ENCODE measurements at places on chromosomes 12 and 14. TPM values are rescaled to one million over a fixed set of nuclear protein-coding genes. Genes with fewer than 3 reads are reported as not detected.

- DNase-seq: no peak
Observed at GRCh38 chr14:96285667-96286066, 29.7 kb downstream of the BDKRB1 start.

DNA sequence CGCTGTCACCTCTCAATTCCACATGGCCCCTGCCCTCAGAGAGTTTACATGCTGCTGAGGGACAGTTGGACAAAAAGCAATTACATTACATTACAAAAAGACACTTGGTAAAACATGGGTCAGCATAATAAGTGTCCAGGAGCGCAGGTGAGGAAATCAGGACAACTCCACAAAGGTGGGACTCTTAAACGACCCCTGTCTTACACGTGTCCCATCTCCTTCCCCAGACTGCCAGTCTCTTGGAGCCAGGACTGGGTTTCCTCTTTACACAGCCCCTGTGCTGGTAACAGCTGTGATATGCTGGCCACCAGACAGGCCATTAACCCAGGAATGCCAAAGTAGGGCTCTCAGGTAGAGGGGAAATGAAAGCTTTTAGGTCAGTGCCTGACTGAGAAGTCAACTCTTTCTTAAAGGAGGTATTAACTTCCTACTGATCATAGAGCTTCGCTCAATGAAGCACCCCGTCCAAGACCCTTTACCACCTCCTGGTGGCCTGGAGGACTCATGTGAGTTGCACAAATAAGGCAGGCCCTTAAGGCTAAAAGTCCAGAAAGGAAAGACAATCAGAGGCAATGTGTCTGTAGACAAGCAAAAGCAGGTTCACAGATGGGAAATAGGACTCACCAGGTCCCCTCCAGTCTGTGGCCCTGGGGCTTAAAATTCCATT, 55.5 kb downstream of the ANO2 start:
- DNase-seq: no peak

GRCh38 chr12:101759396-101760047, 20.3 kb upstream of the SYCP3 start:
- no peak for DNase-seq

DNA sequence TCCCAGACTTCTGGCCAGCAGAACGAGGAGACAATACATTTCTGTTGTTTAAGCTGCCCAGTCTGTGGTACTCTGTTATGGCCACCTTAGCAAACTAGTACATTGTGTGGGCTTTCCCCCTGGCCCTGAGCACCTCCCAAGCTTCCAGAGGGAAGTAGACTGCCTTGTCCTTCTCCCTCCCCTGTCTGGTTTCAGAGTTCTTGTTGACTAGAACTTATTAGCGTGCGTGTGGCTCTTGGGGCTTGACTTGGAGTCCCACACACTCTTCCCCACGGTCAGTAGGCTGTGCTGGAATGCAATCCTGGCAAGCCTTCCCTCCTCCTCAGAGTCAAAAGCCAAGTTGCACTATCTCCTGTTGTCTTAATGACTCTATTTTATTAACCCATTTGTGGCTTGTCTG, 27.7 kb downstream of the FBLN5 start:
- DNase-seq: no peak

DNA sequence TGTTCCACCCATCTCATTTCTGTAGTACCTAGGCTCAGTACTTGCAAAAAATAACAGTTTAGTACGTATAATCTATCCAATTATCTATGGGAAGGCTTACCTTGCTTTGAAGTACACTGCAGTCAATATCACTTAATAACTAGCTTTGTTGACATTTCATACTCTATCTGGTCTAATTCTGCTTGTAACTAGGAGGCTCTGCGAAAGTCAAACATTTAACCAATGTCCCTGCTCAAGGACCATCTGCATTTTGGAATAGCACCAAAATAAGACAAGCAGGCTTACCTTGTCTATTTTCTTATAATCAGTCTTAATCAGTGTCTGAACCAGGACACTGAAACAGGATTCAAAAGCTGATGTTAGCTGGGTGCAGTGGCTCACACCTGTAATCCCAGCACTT, 39.9 kb downstream of the SLC25A47 start:
- DNase-seq: no peak

- no peak for DNase-seq
Observed at GRCh38 chr12:110373425-110373824, 30.1 kb downstream of the ANAPC7 start.

DNA sequence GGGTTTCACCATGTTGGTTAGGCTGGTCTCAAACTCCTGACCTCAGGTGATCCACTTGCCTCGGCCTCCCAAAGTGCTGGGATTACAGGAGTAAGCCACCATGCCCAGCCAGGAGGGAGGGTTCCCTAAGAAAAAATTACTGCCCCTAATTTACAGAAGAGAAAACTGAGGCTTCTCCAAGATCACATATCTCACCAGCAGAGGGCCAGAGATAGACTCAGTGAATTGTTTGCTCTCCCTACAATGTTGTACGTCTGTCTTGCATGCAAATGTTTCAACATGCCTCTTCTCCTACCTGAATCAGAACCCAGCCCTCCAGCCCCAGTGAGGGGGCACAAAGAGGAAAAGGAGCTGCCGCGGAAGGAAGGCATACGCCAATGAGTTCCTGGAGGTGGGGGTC, 48.3 kb upstream of the TMEM263 start:
- DNase-seq: no peak

- no peak for DNase-seq
Observed at GRCh38 chr14:64294672-64295413, 672 bp upstream of the ESR2 start.

DNA sequence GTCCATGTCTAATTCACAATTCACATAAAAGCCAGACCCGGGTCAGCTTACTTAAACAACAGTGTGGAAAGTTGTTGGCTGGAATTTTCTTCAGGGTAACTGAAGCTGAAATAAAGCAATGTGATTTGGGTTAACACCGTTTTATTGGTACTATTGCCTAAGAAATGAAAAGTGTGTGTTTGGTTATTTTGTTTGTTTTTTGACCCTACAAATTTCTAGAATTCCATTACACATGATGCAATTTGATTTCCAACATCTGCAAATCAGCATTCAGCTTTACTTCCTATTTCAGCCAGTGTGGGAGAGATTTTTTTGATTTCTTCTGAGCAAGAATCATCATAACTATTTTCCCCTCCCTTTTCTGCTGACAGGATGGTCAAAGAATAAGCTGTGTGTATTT, 45.7 kb upstream of the CLMN start:
- no peak for DNase-seq

DNA sequence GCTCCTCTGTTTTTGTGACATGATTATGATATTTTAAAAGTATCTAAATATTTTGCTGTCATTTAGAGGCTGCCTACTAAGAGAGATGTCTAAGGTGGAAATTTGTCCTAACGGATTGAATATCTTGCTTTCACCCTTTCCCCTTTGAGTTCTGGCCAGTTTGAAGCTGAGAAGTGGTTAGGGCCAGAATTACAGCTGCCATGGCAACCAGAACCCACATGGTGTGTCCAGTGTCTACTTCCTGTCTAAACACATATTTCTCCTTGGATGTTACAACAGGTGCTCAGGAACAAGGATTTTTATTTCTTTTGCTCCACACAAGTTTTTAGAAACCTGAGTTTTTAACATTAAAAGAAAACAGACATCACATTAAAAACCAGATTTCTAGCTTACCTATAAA, 335.1 kb upstream of the OR4E1 start:
- no peak for DNase-seq

GRCh38 chr14:74861734-74862090, 14.2 kb downstream of the PROX2 start:
- no peak for DNase-seq

GRCh38 chr14:88179716-88180115, 143.4 kb downstream of the KCNK10 start:
- no peak for DNase-seq

DNA sequence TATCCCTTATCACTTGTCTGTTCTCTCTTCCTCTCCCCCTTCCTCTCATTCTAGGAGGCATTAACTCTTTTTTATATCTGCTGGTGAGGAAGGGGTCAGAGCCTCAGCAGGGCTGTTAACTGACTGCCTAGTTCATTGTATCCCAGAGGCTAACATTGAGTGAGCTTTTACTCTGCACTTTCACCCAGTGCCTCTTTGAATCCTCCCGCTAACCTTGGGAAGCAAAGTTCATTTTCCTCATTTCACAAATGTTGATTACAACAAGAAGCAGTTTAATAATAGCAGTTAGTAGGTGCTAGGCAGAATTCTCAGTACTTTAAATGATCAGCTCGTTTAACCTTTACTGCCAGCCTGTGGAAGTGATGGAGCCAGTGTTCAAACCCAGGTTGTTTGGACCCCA, 75.5 kb downstream of the POLR3B start:
- no peak for DNase-seq

- no peak for DNase-seq
Observed at GRCh38 chr12:562634-563033, 100.6 kb downstream of the NINJ2 start.

- no peak for DNase-seq
Observed at GRCh38 chr12:65152596-65152995, 16.8 kb upstream of the LEMD3 start.

DNA sequence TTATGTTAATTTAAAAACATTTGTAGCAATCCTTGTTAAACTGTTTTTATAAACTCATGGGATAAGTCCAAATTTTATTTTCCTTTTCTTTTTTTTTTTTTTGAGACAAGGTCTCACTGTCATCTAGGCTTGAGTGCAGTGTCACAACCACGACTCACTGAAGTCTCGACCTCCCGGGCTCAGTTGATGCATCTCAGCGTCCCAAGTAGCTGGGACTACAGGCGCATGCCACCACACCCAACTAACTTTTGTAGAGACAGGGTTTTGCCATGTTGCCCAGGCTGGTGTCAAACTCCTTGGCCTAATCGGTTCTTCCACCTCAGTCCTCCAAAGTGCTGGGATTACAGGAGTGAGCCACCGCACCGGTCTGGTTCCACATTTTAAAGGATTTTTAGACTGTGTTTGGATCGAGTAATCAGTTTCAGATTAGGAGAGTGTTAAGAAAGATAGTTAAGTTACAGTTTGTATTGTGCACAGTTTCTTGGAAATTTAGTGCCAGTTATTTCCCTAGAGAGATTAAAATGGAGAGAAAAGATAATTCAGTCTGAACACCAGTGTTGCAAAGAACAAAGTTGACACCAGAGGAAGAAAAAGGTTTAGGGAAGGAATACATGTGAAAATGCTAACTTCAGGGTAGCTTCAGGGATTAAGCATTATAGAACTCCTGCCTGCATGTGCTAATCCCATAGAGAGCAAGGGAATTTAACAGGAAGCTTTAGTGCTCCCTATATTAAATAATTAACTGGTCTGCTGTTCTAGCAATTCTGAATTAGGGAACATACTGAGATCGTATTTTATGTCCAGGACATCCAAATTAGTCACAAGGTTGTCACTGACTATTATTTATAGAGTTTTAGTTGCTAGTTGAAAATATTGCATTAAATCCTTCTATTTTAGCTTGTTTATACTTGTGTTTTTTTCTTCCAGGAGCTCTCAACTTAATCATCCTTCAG, 10.1 kb downstream of the RAP1B start:
- DNase-seq: no peak

DNA sequence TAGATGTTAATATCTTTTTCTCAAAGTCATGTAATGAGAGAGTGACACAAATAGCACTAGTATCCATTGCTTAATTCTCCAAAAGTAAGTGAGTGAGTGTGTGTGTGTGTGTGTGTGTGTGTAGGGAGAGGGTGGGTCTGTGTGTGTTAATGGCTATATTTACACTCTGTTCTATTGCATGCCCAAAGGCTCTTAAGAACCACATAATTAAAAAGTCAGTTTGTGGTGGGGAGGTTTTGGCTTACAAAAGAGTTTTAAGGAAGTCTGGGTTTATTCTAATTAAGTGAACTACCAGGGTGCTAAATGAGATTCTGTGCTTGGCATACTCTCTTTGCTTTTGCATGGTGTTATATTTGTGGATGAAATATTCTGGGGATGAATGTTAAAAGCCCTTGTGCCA, 1897.6 kb upstream of the FLRT2 start:
- DNase-seq: no peak

- no peak for DNase-seq
Observed at GRCh38 chr12:115946867-115947695, 330.4 kb downstream of the MED13L start.

DNA sequence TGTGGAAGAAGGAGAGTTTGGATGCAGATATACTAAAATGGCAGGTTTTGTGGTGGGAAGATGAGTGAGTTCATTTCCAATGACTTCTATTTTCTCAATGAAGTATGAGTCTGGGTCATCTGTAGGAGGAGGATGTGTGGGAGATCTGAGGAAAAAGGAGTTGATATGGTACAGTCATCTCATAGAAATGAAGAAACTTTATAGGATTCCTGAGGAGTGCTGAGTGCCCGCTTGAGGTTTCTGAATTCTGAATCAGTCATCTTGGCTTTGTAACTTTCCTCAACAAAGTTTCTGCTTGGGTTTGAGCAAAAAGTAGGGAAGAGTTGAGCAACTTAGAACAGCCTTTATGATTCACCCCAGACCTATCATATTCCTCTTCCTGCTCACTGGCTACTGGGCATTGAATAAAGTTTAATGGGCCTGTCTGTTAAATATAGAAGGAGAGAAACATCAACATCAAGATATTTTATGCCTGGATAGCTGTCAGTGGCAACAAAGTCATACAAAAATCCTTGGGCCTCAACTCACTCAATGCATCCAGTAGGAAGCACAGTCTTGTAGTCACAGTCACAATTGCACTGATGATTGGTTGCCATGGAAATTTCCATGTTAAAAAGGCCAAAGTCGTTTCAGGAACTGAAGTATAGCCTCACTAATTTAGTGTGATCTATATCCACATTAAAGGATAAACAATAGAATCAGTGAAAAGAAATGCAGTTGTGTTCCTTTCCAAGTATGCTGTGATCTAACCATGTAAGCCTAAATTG, 284.7 kb downstream of the DUSP6 start:
- no peak for DNase-seq

DNA sequence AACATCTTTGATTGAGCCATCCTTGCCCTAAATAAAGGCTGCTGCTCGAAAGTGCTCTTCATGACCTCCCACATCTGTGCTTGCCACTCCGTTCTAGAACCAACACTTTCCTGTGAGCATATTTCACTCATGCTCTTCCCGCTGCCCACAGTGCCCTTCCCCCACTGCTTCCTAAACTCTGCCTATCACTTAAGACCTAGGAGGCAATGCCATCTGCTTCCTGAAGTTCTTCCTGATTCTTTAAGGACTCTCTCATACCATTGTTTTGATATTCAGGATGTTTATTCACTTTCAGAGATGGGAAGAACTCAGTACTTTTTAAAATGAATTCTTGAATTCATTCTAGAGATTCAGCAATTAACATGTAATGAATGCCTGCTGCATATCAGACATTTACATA, 49.9 kb downstream of the ZFYVE21 start:
- no peak for DNase-seq

The TBX5 gene
- not detected for total RNA-seq

The AQP2 gene
- total RNA-seq: not detected

The SLC24A4 gene
- 5.8 TPM for total RNA-seq

The A2M gene
- 263 TPM for total RNA-seq

The STON2 gene
- total RNA-seq: 81.9 TPM

The PAPOLA gene
- total RNA-seq: 126 TPM

The CAPS2 gene
- 22.9 TPM for total RNA-seq

The SLC6A15 gene
- 50.8 TPM for total RNA-seq

The KRT80 gene
- total RNA-seq: not detected

Measured in spinal cord (tissue), 10 donors.